Epithelial cell of proximal tubule (primary cell): ENCODE measurements at places on chromosomes 11 and 22. TPM values are rescaled to one million over a fixed set of nuclear protein-coding genes. Genes with fewer than 3 reads are reported as not detected.

GRCh38 chr11:57085611-57086010 lies 96.1 kb upstream of the LRRC55 start:
- no peak for DNase-seq

DNA sequence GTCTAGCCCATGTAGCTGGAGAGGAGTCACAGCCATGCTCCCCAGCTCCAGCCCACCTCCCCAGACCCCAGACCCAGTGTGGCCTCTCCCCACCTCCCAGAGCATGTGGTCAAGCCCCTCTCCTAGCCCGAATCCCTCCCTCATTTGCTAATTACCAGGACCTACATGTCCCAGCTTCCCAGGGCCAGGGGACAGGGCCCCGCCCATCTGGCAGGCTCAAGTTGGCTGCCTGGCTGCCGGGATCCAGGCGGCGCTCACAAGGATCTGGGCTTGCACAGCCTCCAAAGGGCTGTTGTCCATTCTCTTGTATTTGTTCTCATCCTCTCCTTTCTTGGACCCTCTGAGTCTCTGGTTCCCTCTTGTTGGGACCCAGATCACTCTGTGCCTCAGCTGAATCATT lies 4.6 kb upstream of the MIF start:
- no peak for DNase-seq

- DNase-seq = no peak
These were observed 33.9 kb downstream of the ANO1 start for GRCh38 chr11:70112017-70112434.

DNA sequence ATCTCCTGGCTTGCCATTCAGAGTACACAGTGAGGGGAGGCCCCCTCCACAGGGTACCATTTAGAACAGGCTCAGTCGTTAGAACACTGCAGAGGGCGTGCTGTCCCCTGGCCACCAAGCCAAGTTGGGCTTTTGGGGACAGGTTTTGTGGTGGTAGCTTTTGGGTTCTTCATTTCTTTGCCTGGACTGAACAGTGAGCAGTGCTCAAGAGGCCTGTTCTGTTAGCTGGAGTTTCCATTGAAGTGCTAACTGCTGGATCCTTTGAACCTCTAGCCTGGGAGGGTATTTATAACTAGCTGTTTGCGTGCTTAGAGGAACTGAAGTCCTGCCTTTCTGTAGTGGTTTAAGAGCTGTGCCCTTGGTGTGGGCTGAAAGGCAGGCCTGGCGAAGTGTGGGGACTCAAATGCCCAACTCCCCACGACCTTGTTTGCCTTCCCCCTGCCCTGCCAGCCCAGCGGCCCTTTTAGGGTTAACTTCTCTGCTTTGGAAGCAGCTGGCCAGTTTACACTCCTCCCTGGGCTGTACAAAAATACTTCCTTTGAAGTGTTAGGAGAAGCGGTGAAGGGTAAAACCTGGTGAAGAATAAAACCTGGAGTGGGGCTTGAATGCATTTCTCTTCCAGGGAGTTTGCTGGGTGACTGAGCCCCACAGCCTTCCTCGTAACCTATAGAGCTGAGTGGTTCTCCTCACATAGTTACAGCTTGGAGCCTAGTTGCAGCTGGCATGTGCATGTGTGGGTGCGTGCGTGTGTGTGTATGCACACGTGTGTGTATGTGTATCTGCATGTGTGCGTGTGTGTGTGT lies 34.6 kb downstream of the ZNRF3 start:
- DNase-seq = peak; percentile 52

Gene PARVG
- not detected in 2 replicates for total RNA-seq

- no peak for DNase-seq
These were observed 724.2 kb downstream of the NTM start for GRCh38 chr11:132094598-132094997.

DNA sequence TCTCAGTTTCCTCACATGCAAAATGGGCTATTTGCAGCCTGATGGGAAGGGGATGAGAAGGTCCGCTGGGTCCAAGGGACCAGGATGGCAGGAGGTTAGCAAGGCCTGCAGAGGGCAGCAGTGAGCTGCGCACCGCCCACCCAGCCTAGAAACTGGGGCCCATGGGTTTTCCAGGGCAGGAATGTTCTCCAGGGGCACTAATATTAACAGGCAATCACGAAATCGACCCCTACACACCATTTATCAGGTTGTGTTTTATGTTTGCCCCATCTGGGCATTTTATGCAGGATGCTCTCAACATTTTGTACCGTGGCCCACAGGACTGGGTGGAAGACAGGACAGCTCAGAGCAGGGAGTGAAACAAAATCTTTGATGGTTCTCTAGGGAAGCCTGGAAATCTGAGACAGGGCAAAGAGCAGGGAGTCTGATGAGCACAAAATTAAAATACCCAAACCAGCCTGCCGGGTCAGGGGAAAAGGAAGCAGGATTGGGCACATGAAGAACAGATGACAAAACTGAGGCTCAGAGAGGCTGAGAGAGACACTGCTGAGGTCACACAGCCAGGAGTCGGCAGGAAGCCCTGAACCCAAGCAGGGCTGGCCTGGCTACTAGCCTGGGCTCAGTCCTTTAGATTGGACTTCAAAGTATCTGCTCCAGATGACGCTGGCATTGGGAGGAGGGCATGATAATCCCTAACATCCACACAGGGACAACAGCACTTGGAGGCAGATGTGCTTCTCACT lies 1.6 kb upstream of the BCR start:
- DNase-seq = no peak

DNA sequence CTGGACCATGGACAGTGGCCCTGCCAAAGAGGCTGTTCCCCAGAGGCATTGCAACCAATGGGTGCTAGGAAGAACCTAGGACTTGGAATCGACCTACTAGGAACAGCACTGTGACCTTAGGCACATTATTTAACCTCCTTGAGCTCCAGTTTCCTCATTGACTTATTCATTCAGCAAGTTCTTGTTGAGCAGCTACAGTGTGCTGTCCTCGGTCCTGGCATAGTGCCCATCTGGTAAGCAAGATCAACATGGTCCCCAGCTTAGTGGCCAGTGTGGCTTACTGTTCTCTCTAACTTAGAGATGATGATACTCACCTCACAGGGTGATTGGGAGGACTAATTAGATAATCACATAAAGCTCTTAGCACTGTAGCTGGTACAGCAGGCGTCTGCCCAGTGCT lies 8.2 kb downstream of the ABCG4 start:
- no peak for DNase-seq

Gene PIH1D2
- 0.12 and 0.36 TPM in 2 replicates for total RNA-seq

GRCh38 chr11:74449369-74449931 lies 17.9 kb downstream of the KCNE3 start:
- no peak for DNase-seq
